ENCODE measurements at places on chromosomes 7 and 10.

DNA sequence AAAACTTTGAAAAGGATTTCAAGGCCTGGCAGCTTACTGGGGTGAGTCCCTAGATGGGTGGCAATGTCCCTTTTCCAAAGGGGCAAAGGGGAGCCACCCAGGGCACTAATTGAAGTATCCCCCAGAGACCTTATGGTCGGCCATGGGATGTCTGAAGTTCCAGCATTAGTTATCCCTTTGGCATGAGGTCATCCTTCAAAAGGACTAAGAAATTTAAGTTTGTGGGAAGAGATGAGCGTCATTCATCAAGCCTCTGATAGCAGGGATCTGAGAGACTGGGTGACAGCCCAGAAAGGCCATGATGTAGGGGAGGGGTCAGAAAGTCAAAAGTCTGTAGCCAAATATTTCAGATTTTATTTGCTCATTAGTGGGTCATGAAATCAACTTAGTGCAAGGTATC, 195.3 kb downstream of the ZNF438 start:
- DNase-seq: no peak

GRCh38 chr7:70040970-70041766, 442.9 kb downstream of the AUTS2 start:
- DNase-seq: no peak

- DNase-seq: no peak
Observed at GRCh38 chr10:3684891-3685290, 100.1 kb downstream of the KLF6 start.

DNA sequence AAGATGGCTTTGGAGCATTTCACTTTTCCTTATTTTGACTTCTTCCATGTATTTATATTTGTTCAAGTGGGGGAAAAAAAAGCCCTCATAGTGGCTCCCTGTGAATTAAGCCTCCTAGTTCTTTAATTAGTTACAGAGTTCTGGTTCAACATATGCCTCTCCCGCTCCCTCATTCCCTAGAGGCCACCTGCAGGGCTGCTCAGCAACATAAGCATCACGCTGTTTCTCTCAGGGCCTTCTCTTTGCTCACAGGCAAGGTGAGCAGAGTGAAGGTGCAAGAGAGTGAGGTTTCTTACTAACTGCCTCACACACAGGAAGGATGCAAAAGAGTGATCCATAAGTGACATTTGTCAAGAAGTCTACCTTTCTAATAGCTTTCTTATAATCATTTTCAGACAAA, 196.7 kb downstream of the SEMA3E start:
- DNase-seq: no peak

- no peak for DNase-seq
Observed at GRCh38 chr10:118723466-118723865, 31.3 kb downstream of the CACUL1 start.

GRCh38 chr10:17586821-17587234, 30.3 kb downstream of the HACD1 start:
- DNase-seq: no peak

DNA sequence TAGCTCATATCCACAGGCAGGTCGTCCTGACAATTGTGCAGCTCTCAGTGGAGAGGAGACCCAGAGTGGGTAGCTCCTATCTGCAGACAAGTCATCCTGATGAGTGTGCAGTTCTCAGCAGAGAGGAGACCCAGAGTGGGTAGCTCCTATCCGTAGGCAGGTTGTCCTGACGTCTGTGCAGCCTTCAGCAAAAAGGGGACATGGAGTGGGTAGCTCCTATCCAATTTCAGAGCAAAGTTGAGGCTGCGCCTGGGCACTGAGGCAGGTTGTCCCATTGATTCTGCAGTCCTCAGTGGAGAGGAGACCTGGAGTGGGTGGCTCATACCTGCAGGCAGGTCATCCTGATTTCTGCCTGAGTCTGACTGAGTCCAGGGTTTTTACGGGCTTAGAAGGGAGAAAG, 111.8 kb downstream of the HPSE2 start:
- DNase-seq: no peak

- no peak for DNase-seq
Observed at GRCh38 chr10:80870282-80870681, 332.6 kb downstream of the SH2D4B start.

GRCh38 chr7:106655703-106656498, 5.1 kb downstream of the CCDC71L start:
- DNase-seq: no peak

- no peak for DNase-seq
Observed at GRCh38 chr10:67936416-67936815, 52.0 kb downstream of the SIRT1 start.

- DNase-seq: no peak
Observed at GRCh38 chr10:30992681-30993080, 39.0 kb downstream of the ZNF438 start.

DNA sequence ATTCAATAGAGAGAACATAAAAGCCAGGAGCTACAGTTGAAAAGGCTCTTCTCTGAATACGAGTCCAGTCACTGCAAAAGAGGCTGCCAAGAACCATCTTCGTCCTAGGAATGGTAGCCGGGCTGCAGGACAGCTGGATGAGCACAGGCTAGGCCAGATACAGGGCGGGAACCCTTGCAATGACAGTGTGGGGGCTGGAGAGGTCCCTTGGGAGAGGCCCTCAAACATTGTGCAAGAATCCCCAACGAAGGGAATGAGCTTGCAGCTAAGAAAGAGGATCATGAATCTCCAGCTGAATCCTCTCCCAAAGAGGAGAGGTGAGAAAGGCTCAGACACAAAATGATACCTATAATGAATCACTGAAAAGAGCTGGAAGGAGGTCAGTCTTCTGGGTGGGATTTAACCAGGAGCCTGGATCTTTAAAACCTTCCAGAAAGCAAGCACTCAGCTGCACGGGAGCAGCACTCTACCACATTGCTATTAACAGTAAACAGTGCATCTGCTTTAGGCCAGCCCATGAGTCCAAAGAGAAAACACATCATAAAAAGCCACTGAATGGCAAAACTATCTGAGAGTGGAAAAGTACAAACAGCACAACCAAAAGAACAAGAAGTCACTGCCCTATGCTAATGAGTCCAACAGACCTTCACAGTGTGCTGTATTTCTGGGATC, 287.9 kb downstream of the TNS3 start:
- no peak for DNase-seq

DNA sequence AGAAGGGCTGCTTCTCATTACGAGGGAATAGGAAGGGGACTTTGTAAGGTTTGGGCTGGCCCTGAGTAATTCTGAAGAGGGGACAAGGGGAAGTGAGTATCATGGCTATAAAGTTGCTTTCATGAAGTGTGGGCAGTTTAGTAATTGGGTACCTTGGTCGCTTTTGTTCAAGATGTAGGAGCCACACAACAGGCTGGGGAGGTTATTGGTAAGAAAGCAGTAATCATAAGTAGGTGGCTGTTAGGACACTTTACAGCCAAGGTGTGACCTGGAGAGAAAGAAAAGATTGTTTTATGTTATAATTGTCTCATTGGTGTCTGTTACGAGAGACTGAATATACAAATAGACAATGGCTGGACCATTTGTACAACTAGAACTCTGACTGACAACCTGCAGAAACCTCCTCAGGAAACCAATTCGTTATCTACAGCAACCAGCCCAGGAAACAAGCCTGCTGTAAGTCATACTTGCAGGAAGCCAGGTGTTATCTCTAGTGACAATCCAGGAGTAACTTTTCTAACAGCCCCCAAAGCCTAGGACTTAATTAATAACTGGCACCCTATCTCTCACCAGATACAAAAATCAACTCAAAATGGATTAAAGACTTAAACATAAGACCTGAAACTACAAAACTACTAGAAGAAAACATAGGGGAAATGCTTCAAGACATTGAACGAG, 5.0 kb upstream of the CCM2 start:
- no peak for DNase-seq

DNA sequence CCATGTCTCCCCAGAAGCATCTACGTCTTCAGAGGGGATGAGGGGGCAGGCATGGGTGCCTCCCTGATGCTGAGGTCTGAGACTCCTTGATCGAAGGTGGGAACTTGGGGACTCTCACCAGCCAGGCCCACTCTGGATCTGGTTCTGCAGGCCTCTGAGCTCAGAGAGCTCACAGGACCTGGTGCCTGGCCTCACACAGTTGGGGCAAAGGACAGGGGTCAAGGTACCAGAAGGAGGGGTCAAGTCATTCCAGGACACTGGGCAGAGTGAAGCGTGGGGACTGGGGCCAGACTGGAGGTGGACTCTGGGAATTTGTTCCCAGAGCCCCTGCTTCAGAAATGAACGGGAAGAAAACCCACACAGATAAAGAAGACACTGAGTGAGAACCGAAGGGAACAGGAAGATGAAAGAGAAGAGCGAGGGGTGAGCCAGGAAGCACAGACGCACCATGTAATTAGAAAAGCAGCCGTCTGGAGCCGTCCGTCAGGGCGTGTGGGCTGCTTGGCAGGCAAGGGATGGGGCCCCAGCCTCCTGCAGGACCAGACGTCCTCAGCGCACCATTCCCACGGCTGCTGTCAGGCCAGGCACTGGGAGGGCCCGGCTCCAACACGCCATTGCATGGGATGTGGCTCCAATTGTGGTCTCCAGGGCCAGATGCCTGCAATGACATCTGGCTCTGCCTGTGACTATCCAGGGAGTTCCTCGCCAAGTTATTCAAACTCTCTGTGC, 47.7 kb downstream of the ZCCHC24 start:
- DNase-seq: no peak

GRCh38 chr7:12951397-12951801, 264.0 kb downstream of the ARL4A start:
- no peak for DNase-seq

DNA sequence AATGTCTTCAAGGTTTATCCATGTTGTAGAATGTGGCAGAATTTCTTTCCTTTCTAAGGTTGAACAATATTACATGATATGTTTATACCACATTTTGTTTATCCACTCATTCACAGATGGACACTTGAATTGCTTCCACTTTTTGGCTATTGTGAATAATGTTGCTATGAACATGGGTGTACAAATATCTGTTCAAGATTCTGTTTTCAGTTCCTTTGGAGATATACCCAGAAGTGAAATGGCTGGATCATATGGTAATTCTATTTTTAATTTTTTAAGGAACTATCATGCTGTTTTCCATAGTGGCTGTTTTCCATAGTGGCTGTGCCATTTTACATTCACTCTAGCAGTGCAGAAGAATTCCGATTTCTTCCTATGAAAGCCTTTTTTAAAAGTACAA, 194.7 kb upstream of the GRB10 start:
- DNase-seq: no peak

DNA sequence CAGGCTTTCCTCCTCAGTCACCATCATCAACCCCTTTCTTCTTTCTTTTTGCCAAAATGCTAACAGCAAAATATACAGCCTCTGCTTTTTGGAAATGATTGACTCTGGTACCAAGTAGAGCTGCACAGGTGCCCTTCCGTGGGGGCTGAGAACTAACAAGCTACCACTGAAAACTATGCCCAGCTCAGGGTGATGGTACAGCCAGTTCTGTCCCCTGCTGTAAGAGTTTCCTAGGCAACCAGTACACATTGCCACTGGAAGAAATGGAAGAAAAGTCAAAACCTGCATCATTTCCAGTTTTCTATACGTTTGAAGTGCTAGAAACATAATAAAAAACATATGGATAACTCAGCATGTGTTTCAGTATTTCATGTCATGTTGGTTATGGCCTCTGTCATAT, 297.5 kb downstream of the PRKG1 start:
- DNase-seq: no peak

- no peak for DNase-seq
Observed at GRCh38 chr7:130142654-130143333, 62.4 kb downstream of the TMEM209 start.

- no peak for DNase-seq
Observed at GRCh38 chr10:68082872-68083271, 7.8 kb upstream of the HERC4 start.

DNA sequence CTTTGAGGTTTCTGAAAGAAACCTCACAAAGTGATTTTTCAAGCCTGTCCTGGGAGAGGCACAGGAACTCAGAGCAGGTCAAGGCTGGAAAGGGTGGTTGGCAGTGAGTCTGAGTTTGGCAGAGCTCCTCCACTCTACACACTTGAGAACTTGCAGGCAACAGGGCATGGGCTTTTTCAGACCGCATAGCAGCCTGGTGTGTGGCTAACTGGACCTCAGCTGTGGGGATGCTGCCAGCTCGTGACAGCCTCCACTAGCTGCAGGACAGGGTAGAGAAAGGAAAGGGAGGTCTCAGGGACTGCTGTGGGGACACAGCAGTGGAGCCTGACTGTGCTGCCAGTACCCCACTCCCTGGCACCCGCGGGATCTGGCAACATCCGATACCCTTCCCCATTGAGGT, 2.6 kb downstream of the CDHR1 start:
- no peak for DNase-seq

GRCh38 chr10:69956741-69957230, 95.9 kb upstream of the MACROH2A2 start:
- no peak for DNase-seq

DNA sequence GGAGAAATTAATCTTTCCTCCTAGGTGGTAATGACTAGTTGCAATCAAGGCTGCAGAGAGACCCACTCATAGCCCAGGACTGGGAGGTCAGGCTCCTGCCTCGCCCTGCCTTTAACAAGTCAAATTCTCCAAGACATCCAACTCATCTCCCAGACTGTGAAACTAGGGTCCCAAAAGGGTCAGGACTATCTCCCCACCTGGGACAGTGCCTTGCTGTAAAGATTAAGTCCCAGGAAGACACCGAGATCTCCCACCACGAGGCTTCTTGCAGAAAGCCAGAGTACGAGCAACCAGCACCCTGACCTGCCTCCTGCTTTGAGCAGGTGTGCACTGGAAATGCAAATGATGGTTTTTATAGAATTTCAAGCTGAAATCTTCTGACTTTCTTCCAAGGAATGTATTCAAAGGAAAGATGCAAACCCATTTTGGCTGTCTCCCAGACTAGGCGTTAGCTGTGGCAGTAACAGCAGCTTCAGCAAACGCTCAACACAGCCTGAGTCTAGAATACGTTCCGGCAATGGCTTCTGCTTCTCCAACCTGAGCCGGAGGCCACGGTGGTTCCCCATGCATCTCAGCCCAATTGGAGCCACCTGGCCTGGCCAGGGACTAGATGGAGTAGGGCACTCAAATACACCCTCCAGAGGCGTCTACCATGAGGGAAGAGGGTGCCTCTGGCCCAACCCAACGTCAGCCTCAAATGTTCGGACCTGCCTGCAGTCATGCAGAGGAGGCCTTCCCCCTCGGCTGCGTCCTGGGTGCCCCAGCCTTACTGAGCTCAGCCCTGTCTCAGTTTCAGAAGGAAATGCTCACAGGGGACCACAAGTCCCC, 170.4 kb downstream of the PRKAG2 start:
- no peak for DNase-seq

- no peak for DNase-seq
Observed at GRCh38 chr7:155311826-155312537, 14.3 kb downstream of the INSIG1 start.

DNA sequence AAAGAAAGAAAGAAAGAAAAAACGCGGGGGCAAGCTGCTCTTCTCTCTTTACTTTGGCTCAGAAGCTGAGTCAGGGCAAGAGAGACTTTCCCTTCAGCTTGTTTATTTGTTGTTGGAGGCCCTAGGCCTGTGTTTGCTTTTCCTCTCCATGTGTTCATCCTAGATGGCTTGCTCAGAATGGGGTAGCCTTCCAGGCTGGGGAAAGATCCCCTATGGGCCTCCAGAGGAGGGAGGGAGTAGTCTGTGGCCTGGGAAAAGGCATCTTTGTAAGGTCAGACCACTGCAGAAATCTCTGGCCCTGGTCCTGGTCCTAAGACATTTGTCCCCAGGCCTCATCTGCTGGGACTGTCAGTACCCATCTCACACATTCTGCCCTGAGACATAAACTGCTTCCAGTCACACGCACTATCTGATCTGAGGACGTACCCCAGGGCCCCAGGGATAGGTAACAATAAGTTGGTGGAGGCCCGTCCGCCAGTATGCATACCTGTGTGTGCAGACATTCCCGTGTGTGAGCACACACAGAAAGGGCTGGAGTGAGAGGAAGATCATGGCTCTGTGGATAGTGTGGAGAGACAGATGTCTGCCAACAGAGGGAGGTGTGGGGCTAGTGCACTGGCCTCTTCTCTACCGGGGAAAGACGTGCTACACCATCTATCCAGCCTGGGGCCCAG, 4.9 kb upstream of the SCD start:
- peak; percentile 48 for DNase-seq
